Epithelial cell of proximal tubule (primary cell): ENCODE measurements at places on chromosomes 1 and 21. TPM values are rescaled to one million over a fixed set of nuclear protein-coding genes. Genes with fewer than 3 reads are reported as not detected.

- DNase-seq: no peak
These were observed 386.2 kb downstream of the LRRIQ3 start for GRCh38 chr1:73811798-73812197.

DNA sequence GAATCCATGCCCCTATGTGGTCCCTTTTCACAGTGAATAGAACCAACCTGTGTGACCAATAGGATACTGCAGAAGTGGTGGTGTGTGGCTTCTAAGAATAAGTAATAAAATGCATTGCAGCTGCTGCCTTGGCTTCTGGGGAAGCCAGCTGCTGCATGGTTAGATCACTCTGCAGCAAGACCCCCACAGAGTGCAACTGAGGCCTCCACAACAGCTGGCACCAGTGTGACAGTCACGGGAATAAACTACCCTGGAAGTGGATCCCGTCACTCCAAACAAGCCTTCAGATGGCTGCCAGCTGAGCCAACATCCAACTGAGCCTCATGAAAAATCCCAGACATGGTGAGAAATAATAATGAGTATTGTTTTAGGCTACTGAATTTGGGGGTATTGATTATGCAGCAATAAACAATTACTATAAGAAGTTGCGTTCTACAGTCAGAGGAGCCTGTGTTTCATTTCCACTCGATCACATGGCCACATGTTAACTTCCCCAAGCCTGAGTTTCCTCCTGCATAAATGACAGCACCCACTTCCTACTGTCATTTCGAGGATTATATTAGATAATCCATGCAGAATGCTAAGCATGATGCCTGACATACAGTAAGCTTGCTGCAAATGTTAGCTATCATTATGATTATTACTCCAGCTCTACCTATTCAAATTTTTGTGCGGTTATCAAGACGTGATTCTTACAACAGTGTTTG is 20.8 kb upstream of the COG2 start:
- DNase-seq: no peak

DNA sequence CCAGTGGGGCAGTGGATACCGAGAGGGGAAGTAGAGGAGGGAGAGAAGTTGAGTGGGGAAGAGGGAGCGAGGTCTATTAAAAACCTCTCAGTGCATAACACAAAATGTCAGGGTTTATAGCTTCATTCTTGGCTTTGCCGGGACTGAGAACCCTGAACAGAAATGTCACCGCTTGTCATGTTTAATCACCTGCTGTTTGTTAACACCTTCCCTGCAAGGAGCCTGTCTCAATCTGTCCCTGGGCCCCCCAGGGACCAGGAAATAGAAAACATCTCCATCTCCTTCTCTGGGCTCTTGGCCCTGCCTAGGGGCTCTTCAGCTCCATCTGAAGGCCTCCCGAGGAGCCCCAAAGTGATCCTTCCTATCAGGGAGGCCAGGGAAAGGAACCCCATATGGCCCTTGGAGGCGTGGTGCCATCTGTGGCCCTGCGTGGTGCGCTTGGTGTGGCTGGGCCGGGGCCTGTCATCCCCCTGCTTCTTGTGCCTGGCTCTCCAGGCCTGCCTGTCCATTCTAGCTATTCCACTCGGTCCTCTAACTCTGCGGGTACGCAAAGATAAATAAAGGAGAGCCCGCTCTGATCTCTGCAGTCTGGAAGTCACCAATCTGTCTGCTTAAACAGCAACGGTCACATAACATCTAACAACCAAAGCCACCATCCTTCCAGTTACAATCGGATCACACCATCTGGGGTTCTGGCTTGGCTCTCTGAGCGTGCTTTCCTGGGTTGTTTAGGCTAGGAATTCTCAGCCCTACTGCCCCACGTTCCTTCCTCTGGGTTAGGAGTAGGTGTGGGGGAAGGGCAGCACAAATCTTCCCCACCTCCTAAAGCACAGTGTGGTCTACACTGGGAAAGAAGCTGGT is 113.8 kb downstream of the CASZ1 start:
- no peak for DNase-seq

GRCh38 chr21:10273196-10273595 is 248.2 kb upstream of the TPTE start:
- DNase-seq: no peak

DNA sequence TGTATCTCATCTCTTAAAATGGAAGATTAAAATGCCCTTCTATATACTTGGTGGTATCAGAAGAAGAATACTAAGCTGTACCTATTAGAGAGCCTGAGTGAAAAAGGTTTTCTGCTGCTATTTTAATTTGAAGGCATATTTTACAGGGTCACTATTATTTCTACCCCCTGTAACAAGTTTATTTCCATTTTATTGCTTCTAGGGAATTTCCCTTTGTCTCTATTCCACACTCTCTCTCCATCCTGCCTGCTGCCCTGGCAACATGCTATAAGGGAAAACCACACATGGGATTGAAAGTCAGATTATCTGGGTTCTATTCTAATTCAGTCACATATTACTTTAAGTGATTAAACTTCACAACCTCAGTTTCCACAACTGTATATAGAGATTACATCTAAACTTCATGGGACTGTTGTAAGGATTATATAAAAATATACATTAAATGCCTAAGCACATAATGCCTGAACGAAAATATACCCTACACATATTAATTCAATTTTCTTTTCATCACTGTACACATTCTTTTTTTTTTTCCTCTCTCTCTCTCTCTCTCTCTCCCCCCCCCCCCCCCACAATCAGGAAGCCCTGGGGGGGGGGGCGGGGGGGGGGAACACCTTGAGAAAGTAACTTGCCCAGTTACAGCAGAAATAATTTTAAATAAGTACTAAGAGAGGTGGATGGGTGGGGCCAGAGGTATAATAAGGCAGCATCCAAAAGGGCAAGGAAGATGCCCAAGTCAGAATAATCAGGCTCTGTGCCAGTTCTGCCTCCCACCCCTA is 51.5 kb downstream of the LUZP1 start:
- DNase-seq: no peak

DNA sequence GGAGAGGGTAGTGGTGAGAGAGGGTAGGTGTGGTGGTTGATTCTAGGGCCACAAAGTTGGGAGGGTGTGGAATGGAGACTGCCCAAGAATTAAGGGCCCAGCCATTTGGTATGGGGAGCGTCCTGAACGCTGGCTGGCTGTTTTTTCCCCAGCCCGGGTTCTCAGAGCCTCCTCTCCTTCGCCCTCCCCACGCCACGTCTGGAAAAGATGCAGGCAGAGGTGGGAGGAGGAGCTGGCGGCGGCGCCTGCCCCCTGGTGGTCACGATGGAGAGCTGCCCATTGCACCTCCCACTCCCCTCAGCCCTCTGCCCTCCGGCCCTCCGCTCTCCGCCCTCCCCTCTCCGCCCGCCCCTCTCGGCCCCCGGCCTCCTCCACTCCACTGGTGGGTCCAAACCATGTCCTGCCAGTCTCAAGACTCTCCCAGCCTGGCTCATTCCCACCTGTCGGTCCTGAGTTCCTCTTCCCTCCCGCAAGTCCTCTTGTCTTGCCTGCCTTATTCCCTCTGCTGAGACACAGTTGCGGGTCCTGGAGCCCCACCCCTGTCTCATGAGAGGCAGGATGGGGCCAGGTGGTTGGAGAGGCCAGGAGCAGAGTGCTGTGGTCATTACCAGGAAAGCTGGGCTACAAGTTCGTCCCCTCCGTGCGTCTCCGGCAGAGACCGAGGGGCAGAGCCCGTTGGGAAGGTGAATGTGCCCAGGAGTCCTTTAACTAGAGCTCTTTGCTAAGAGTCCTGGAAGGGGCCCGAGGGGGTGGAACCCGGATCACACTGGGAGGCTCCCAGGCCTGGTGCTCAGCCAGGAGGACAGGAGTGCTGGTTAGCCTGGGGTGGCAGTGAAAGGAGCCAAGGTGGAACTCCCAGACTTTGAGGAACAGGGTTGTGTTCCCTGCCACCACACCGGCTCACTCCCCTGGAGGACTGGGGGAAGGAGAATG is 22.6 kb downstream of the ETNK2 start:
- DNase-seq: no peak

DNA sequence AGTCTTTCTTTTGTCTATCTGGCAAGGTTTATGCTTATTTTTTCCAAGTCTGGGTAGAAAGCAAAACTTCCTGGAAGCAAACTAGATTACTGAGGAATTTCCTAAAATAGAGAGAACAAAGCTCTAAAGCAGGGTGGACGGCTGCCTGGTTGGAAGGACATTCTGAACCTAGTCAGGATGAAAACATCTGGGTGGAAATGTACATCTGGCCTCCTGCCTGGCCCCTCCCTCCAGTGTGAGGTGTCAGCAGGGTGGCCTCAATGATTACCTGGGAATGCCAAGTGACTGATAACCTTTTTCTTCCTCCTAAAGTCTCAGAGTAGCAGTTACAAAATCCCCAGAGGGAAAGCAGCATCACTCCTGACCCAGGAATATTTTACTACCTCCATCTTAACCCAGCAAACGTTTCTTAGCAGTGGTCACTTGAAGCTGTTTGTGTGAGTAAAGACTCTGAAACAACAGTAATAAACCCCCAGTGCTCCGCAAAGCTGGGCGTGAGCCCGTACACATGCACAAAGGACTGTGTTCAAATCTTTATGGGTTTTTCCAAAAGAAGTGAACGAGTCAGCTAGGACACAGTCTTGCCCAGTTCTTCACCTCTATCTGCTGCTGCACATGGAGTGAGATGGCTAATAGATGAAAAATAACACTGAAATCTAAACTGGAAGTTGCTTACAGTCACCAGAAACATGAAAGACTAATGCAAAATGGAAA is 18.9 kb downstream of the ANGPTL7 start:
- DNase-seq: no peak

- DNase-seq: no peak
These were observed 225.3 kb downstream of the MRPL39 start for GRCh38 chr21:25381936-25382452.

DNA sequence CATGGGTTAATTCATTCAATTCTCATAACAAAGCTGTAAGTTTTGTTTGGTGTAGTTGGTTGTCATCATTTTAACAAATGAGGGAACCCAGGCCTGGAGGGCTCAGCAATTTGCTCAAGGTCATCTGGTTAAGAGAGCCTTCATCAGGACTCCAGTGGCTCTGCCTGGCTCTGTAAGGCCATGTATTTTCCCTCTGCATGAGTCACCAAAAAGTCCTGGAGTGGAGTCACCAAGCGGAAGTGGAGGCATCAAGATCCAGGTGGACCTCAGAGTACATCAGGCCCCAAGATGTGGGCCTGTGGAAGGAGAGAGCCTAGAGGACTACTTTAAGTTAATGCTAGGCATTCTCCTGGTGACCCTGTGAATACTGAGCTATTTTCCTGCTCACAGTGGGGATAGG is 30.0 kb upstream of the RBM15 start:
- DNase-seq: no peak

- DNase-seq: no peak
These were observed 231.6 kb downstream of the NFIA start for GRCh38 chr1:61313906-61314422.

DNA sequence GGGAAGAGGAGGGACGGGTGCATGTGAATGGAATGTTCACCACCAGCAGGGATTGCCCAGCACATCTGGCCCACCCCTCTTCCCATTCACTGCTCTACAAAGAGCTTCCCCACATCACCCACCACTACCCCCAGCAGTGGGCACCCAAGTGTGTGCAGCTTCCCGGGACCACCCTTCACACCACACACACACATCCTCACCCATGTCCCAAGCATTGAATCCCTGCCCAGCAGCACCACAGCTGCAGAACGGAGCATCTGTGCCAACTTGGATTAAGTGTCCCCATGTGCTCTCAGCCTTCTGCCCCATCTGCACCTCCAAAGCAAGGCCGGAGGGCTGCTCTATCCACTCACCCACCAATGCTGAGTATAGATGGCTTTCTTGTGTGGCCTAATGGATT is 141.4 kb downstream of the PSMG1 start:
- DNase-seq: no peak

DNA sequence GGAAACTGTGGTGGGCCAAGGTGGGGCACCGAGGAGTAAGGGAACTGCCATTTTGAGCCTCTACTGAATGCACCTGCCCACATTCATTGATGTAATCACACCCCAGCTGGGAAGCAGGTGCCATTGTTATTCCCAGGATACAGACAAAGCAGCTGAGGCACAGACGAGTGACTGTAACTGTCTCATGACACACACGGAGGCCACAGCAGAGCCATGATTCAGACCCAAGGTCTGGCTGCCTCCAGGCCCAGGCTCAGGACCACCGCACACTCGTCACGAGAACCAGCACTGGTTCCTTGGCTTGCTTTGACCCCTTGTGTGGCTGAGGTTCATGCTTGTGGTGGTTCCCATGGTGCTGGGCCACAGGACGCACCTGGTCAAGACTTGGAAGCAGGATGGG is 45.6 kb upstream of the CLIC4 start:
- no peak for DNase-seq

- no peak for DNase-seq
These were observed 262.6 kb downstream of the PCP4 start for GRCh38 chr21:40129809-40130208.

FMO4 gene
- total RNA-seq: 0.52 and 0.58 TPM in 2 replicates

THEM5 gene
- not detected in 2 replicates for total RNA-seq

RXFP4 gene
- total RNA-seq: not detected in 2 replicates

AMY1C gene
- total RNA-seq: not detected in 2 replicates

KCNJ10 gene
- total RNA-seq: not detected in 2 replicates
